Ecto neural progenitor cell (in vitro differentiated cells): ENCODE measurements at places on chromosomes 11 and 22.

- DNase-seq: no peak
These were observed 176.7 kb upstream of the TENM4 start for GRCh38 chr11:79617561-79617960.

GRCh38 chr11:72738199-72739141 lies 13.7 kb downstream of the ARAP1 start:
- no peak for DNase-seq

DNA sequence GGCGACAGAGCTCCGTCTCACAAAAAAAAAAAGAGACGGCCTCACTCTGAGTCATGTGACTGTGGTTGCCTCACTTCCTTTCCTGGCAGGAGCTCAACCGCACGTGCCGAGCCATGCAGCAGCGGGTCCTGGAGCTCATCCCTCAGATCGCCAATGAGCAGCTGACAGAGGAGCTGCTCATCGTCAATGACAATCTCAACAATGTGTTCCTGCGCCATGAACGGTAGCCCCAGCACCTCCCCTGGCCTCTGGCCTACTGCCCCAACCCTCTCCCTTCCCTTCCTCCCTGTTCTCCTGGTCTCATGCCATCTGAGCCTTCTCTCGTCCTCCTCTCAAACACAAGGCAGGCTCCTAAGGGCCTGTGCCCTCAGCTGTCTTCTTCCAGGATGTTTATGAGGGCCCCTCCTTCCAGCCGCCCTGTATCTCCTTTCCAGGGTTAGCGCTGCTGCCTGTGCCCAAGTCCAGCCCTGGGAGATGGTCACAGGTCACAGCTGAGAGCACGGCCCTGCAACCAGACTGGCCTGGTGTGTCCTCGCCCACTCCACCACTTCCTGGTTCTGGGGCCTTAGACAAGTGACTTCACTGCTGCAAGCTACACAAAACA lies 30.7 kb downstream of the TOM1 start:
- DNase-seq: no peak

DNA sequence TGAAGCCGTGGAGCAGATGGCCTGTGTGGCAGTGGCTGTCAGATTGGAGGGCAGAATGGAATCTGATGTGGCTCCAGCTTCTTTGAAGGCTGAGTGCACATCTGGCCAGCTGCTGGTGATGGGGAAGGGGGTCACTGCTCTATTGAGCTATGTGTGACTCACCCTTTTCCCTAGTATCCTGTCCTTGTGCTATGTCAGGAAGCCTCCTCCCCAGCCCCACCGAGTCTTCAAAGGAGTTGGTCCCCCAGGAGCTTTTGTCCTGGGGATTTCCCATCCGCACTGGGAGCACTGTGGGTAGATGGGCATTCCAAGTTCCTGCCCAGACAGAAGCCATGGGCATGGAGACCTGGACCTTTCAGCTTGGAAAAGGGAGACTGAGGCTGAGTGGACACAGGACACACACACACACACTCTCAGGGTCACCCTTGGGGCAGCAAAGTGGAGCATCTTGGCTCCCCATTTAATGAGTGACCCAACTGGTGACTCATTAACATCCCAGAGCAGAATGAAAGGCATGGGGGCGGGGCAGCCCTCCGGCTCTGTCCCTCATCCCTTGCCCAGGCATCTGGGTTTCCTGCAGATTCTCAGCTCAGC lies 3.3 kb downstream of the SERPINH1 start:
- DNase-seq: no peak

DNA sequence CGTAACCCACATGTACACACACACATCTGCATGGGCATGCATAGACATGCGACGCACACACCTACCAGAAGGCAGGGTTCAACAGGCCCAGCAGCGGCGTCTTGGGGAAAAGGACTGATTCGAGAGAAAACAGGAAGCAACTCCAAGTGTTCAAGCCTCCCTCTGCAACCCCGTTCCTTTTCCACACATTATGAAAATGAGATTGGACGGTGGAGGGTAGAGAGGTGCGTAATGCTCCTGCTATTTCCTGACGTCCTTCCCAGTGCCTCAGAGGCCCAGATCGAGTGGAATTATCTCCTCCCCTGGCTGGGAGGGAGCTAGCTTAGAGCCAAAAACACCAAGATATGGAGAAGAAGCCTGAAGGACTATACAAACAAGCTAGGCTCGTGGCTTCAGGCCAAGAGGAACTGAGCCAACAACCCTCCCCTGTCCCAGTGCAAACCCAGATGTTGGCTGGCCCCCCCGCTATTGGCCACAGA lies 289.2 kb downstream of the MN1 start:
- no peak for DNase-seq

GRCh38 chr11:13013054-13013488 lies 4.0 kb downstream of the RASSF10 start:
- no peak for DNase-seq

- DNase-seq: no peak
These were observed 269.4 kb downstream of the TMEM135 start for GRCh38 chr11:87307101-87307500.

GRCh38 chr11:83656796-83657330 lies 370.7 kb upstream of the CCDC90B start:
- DNase-seq: no peak

DNA sequence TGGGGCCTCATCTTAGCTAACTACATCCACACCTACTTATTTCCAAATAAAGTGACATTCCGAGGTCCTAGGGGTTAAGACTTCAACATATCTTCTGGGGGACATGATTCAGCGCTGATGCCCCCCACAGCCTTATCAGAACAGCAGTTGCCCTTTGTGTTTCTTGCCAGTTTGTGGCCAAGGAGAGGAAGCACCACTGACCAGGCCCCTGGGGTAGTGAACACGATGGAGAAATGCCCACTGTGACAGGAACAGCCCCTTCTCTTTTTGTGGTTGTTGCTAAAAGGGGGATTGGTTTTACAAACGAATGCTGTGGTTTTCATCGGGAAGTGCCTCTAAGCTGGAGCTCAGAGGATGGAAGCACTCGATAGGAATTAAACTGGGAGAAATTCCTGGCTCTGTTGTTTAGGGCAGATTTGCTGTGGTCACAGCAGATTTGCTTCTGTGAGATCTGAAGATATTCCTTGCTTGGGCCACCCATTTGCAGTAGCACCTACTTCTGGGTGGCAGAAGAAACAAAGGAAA lies 88.8 kb downstream of the ABTB2 start:
- DNase-seq: no peak

DNA sequence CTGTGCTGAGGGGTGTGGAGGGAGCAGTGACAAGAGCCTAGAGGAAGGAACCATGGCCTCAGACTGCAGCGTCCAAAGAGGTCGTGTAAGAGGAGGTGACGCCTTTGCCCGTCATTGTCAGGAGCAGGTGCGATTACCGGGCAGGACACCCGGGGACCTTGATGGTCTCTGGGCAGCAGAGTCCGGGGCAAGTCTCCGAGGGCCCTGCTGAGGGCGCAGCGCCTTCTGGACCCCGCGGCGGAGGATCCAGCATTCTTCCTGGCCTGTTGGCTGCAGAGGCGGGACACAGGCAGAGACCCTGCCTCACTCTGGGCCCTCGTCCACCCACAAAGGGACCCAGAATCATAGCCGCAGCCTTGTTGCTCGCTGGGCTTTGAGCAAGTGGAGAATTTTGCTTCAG lies 1168.8 kb downstream of the BRD1 start:
- no peak for DNase-seq
